ENCODE measurements at places on chromosomes 7 and 10.

GRCh38 chr10:24982319-24983112 is 30.1 kb upstream of the PRTFDC1 start:
- no peak for DNase-seq

DNA sequence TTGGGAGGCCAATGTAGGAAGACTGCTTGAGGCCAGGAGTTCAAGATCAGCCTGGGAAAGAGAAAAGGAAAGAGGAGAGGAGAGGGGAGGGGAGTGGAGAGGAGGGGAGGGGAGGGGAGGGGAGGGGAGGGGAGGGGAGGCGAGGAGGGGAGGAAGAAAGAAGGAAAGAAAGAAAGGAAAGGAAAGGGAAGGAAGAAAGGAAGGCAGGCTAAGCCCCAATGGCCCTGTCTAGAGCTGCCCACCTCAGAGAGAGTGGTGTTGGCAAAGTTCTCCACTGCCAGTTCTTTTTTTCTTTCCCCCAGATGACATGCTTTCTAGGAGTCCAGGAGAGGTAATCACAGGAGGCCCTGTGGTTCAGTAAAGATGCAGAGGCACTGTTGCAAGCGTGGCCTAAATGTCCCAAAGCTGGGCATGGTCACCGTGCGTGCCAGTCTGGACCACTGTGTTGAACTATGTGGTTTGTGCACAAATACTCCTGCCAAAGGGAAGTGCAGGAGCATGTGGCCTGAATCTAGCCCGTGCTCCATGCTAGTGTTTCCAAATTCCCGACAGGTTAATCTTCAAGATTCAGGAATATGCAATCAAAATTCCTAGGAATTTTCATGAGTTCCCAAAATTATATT is 39.7 kb downstream of the ODAD2 start:
- no peak for DNase-seq

- peak; percentile 67 for DNase-seq
These were observed 8.2 kb downstream of the TPK1 start for GRCh38 chr7:144827621-144828020.

GRCh38 chr10:110151467-110151866 is 55.9 kb upstream of the MXI1 start:
- DNase-seq = no peak

DNA sequence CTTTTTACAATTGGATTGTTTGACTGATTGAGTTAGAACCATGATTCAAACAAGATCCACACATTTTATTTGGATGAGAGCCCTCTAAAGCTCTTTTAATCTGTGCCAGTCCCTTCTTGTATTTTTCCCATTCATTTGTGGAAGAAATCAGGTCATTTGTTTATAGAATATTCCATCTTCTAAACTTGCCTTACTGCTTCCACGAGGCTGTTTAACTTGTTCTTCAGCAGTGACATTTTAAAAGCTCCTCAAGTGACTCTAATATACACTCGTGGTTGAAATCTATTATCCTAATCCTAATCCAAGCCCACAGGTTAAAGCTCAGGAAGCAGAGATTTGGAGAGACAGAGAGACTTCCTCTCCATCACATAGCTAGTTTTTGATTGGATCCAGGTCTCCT is 155.4 kb upstream of the SVIL start:
- DNase-seq = no peak

GRCh38 chr7:139753081-139753692 is 24.6 kb downstream of the HIPK2 start:
- no peak for DNase-seq

All from non-pigmented ciliary epithelial cell (primary cell).